SK-N-DZ (cell line): ENCODE measurements at places on chromosomes 6 and 20.

DNA sequence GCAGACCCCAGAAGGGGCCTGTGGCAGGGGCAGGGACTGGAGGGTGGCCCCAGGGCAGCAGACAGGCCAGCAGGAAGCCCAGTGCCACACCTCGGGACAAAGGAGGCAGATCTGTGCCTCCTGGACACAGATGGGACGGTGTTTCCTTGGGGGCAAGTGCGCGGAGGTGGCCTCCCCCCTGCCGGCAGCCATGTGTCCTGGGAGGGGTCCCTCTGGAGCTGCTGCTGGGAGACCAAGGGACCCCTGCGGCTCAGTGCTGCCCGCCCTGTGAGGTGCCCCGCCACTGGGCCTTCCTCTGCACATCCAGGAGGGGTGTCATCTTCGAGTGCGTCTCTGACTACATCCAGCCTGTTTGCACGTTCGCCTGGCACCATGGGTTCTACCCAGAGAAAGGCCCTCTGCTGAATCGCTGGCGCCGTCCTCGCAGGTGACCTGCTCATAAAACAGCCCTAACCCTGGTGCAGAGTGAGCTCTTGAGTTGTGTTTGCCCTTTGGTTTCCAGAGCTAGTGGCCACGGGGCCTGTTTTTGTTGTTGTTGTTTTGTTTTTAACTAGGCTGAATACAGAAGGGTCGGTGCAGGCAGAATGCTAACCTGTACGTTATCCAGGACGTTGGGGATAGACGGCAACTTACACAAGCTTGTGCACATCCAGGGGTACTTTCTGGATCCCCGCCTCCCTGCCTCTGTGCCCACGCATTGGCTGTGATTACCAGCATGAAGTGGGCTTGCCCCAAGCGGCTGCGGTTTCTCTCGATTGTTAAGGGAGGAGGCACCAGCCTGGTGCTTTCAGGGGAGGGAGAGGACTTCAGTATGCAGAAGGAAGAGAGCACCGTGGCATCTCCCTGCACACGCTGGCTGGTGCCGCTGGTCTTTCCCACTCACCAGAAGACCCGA is 1.3 kb upstream of the KCNQ2 start:
- peak; percentile 81 for DNase-seq

- DNase-seq = no peak
Observed at GRCh38 chr6:150915880-150916265, 50.4 kb downstream of the MTHFD1L start.

DNA sequence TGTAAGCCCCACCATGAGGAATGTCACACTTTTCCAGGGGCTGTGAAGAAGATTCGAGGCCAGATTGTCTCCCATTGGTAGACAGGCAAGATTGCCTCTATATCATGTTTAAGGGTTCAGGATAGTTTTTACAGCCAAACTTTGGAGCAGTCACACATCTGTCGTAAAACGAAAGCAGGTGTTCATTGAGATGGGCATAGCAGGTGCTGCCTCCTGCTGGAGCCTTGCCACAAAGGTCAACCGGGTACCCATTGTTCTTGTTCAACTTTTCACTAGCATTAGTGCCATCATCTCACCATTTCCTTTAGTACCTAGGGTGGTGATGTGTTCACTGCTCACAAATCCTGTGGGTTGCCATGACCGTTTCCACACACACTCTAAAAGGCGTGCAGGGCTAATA is 198.3 kb downstream of the HTR1B start:
- DNase-seq = no peak

DNA sequence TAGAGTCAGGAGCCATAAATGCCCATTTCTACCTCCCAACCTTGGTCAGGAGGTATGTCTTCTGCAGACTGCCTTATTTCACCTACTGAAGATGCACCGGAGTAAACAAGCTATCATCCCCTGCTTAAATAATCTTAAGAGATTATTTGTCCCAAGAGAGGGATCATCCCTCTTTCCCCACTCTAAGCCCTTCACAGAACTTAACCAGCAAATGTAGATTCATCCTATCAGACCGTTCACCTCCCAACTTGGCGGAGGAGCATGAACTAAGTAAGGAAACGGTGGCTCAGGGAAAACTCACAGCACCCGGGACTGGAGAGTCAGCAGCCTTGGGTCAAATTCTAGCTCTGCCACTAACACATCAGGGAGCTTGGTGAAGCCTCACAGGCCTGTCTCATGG is 115.3 kb downstream of the TRERF1 start:
- no peak for DNase-seq

- no peak for DNase-seq
Observed at GRCh38 chr6:35047265-35048011, 93.7 kb downstream of the TCP11 start.

GRCh38 chr20:10519361-10520046 is 84.4 kb downstream of the SLX4IP start:
- DNase-seq = no peak
